ENCODE measurements at places on chromosomes 1 and 21.

DNA sequence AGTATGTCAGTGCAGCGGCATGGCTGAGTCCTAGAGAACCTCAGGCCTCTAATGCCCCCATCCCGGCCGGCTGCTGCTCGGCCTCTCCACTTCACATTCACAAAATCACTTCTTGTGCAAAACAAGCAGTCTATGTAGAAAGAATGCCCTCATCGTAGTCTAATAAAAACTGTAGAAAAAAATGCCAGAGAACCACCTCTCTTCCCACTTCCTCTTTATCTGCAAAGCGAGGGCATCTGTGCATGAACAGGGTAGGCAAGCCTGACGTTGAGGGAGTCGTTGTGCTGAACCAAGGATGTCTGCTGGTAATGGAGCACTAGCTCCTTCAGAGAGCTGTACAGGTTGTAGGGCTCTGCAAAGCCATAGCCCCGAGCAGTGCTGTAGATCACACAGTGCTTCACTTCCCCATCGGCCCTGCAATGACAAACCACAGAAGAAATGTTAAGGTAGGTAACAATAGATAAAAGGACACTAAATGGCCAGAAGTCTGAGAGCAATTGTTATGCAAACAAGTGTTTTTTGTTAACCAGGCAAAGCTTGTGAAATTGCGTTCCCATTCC is 88.9 kb downstream of the PIK3R3 start:
- DNase-seq, result no peak

GRCh38 chr1:222561656-222562055 is 13.8 kb upstream of the HHIPL2 start:
- DNase-seq, result no peak

- no peak for DNase-seq
Observed at GRCh38 chr1:206706298-206706791, 21.6 kb downstream of the MAPKAPK2 start.

DNA sequence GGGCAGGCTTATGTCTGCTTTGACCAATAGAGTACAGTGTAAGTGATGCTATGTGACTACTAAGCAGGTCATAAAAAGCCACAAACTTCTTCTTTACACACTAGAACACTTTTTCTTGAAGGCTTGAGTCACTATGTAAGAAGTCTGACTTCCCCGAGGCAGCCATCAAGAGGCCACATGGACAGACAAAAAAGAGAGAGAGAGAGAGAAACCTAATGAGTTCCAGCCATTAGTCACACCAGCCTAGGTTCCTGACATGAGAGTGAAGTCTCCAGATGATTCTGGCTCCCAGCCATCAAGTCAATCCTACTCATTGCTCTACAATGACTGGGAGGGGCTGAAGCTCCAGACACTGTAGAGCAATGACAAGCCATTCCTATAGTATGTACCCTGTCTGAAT is 101.4 kb downstream of the LHX9 start:
- DNase-seq, result no peak

GRCh38 chr1:84479998-84480397 is 932 bp downstream of the RPF1 start:
- peak; percentile 64 for DNase-seq

DNA sequence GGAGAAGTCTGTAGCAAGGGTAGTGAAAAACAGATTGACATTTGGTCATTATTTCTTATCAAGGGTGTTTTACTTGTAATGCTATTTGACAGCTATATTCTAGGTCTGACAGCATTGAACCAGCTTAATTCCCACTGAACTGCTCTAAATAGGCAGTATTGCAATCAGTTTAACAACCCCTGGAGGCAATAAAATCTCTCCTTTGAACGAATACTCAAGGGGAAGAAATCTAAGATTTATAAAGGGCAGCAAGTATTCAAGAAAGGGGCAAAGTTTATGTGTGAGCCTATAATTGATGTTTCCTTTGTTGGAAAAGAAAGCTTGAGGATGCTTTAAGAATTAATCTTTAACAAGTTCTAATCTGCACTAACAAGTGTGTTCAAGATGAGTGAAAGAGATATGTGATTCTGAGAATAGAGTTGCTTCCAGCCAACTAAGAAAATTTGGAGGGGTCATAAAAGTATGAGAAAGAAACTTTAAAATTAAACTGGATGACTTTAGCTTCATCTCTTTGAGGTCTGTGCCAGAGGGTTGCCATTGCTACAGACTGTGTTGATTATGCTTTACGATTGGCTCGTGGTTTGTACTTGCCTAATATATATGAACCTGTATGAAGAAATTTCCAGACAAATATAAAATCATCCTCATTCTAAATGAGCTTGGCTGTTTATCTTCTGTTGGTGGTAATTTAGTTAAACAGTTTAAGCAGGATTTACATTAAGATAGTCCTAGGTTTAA is 72.5 kb downstream of the ZNF326 start:
- DNase-seq, result no peak

DNA sequence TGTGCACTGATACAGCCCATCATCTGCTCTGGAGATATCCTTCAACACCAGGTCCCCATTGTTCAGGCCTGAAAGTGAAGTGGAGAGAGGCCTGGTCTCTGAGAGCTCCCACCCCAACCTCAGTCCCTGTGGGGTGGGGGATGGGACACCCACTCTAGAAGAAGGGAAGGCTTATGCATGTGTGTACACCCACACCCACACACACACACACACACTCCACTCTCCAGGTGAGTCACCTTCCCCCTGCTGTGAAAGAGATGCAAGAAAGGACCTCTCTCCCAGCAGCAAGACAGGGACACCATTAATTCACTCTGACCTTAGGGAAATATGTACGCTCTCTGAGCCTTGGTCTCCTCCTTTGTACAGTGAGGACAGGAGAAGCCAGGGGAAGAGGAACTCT is 5.9 kb downstream of the VSIG8 start:
- DNase-seq, result no peak

DNA sequence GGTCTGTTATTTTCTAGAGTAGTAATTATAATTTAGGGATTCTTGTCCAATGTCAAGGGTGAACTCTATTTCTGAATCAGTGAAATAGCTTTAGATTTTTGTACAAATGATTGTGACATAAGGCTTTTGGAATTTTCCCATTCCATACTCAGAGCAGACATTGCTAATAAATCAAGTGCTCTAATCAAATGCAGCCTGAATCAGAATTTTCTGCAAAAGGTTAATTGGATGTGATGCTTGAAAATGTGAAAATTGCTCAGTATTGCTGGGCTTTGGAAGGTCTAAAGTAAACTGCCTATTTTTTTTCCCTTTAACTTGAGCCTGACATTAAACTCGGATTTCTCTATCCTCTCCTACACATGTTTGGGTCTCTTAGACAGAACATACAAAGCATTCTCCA is 23.2 kb downstream of the SGIP1 start:
- DNase-seq, result no peak

DNA sequence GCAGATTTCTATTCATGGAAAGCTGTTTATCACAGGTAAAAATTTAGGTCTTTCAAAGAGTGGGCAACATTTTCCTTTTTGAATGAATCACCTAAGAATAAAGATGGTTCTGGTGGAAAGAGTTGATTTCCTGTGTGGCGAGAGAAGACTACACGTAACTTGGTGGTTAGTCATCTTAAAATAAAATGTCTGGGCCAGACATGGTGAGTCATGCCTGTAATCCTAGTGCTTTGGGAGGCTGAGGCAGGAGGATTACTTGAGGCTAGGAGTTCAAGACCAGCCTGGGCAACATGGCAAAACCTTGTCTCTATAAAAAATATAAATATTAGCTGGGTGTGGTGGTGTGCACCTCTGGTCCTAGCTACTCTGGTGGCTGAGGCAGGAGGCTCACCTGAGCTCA is 65.7 kb downstream of the DISP1 start:
- no peak for DNase-seq

DNA sequence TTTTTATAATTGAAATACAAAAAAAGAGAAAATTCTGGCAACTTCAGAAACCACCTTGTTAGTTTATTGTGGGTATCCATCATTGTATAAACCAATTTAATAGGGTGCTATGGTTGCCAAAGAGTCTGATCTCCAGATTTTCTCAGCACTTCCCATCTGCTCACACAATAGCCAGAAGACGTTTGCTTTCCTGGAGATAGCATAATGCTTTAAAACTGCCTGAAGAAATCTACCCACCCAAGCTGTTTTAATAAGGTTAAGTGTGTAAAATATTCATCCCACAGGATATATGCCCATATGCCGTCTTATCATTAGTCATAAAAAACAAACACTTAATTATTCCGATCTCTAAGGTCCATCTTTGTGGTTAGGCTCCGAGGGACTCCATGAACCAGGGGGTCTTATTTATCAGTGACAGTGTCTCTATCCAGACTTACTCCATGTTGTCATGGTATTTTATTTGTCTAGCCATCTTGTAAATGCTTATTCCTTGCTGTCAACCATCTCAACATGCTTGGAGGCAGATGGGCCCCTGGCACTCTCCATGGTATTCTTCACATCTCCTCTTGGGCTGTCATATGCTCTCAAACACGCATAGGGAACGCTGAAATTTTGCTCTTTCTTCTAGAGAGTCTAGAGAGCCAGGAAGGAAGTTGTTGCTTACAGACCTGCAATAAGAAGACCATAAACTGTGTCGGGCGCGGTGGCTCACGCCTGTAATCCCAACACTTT is 58.5 kb downstream of the MAP10 start:
- DNase-seq, result no peak

DNA sequence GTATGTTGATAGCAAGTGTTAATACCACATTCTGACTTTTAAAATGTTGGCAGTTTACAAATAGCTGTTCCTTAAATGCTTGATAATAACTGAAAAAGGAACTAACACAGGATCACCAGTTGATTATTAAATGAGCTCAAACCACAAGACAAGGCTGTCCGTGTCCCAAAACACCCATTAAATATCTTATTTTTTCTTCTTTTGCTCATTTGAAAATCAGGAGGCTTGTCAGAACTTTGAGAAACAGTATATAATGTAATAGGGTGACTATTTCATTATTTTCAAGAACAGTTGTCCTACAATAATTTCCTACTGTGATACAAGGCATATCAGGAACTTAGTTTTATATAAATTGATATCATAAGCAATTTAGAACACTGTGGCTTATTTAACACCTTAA is 2.7 kb downstream of the CDKN2C start:
- DNase-seq, result no peak

DNA sequence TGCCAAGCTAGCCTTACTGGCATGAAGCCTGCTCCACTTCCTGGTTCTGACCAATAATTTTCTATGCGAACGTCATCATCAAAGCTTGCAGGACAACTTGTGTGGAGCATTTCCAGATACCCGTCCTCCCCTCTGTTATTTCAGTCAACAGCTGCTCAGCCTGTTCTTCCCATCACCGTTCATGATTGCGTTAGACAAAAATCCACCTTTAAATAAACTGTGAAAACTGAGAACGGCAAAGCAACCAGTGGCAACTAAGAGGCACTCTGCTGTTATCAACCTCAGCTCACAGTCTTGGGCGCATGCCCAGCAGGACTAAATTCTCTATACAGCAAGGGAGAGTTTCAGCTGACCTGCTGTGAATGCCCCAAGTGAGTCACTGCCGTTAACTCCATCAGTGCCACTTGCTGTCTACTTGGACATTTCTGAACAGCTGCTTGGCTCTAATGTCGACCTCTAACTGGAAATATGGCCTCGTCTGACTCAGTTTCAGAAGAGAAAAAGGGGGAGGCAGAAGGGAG is 207.4 kb upstream of the RUNX1 start:
- peak; percentile 98 for DNase-seq

- DNase-seq, result no peak
Observed at GRCh38 chr1:168917796-168918195, 188.7 kb upstream of the ATP1B1 start.

DNA sequence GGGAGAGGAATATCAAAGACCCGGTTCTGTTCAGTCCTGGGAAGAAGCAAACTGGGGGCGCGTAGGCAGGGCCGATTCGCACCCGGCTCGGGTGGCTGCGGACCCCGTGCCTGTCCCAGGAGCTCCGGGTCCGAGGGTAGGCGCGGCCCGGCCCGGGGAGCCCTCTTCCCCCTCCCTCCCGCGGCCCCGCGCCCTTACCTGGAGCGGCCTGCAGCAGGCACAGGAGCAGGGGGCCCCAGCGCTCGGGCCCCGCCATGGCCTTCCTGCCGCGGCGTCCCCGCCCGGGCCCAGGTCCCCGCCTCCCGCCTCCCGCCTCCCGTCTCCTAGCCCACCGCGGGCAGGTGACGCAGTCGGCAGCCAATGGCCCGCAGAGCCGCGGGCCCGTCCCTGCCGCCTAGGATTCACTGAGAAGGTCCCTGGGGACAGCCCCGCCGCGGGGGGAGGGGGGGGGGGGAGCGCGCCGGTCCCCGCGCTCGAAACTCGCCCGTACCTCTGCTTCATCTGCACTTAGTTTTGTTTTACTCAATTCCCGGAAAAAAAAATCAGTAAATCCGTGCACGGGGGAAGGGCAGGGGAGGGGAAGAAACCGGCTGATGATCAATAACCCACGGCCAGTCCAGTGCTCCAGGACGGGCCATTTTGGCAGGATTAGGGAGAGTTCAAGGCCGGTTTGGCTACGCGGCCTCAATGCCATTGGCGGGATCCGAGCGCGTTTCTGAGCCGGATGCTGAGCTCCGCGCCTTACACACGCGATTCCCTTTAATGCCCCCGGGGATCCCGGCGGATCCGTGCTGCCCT is at the start of gene IFNLR1:
Gene IFNLR1, minus strand, starts transcription at position 297 of the 798 bp plus-strand sequence. Its CDS starts 41 bp downstream, at position 256.
- peak; percentile 89 for DNase-seq

DNA sequence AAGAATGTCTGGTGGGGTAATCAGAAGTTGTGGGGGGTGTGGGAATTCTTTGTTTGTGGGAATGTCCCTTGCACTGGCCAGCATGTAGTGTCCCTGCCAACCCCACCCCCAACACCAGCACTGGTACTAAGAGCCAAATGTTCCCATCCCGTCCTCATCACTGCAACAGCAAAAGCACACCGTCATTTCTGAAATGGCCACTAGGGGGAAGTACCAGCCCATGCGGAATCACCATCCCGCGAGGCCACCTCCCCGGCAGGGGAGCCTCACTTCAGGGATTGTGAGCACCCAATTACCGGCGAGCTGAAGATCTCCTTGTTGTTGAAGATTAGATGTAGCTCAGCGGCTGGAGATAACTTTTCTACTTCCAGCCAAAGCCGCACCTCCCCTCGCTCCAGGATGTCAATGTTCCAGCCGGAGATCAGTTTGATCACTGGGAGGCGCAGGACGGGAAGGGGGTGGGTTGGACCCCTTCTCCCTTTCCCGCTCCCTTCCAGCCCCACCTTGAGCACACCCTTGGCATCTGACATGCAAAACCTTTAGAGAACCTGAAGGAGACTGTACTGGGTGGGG is 41.0 kb downstream of the MYOM3 start:
- DNase-seq, result peak; percentile 88

DNA sequence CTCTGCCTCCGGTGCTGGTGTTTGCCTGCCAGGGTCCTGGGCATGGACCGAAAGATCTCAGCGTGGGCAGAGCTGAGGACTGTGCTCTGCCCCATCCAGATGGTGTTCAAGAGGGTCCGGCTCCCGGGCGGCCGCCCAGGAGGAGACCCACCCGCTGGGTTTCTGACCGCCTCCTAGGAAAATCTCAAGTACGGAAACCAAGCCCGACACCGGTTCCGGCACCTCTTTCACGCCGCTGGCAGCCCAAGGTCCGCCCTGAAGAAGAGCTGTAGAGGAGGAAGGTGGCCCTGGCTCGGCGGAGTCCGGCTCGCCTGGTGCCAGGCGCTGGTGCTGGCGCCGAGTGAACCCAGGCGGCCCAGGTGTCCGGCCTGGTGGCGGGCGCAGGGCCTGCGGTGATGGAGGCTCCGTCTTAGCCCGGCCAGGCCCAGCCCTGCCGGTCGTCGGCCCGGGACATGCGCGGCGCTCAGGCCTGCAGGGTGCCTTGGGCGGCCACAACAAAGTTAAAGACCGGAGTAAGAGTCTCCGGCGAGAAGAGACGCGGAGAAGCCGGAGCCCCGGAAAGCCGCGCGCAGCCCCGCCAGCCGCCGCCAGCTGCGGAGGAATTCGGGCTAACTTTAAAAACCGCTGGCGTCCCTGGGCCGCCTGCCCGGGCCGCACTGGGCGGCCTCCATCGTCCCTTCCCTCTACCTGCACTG is 1.5 kb downstream of the GRIK3 start:
- DNase-seq, result no peak

All from NCI-H510A treated with DMSO at 0.1 percent for 48 hours (cell line).